NCI-H2227 treated with DMSO at 0.1 percent for 48 hours (cell line): ENCODE measurements at places on chromosomes 1 and 21.

- no peak for DNase-seq
These were observed 30.0 kb upstream of the JUN start for GRCh38 chr1:58813801-58814200.

DNA sequence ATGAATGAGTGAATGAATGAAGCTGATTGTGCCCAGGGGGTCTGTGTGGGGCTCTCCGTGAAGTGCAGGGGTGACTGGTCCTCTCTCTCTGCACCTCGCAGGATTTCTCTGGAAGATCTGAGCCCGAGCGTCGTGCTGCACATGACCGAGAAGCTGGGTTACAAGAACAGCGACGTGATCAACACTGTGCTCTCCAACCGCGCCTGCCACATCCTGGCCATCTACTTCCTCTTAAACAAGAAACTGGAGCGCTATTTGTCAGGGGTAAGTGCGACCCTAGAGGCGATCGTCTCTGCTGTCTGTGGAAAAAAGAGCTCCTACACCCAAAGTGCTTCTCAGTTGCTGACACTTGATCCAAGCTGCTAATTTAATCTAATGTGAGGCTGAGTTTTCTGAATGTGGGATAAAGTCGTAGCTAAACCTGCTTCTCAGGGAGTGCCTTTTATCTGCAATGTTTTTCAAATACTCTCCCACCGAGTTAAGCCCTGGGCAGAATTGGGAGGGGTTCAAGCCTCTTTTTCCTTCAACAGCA, 101.7 kb downstream of the HUNK start:
- DNase-seq = no peak

DNA sequence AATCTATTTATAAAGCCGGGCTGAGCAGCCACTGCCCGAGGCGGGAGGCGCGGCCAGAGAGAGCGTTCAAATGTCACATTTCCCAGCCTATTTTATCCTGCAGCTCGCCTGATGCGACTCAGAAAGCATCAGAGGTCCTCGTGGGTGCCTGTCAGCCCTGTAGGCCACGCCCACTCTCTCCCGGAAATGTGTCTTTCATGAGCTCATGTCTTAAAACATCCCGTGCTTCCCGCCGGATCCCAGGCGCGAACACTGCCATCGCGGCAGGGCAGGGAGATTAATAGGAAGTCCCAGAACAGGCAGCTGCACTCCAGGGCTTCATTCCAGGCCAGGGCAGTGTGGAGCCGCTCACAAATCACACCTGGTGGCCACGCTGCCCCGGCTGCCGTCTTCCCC, 117.5 kb downstream of the PRDM16 start:
- no peak for DNase-seq

GRCh38 chr1:107434361-107434693, 293.5 kb downstream of the NTNG1 start:
- DNase-seq = no peak

GRCh38 chr1:58397187-58397820, 149.2 kb downstream of the OMA1 start:
- no peak for DNase-seq

GRCh38 chr1:154768456-154769125, 101.5 kb downstream of the KCNN3 start:
- DNase-seq = no peak

GRCh38 chr21:37230632-37231248, 36.4 kb downstream of the VPS26C start:
- DNase-seq = no peak
